ENCODE measurements at places on chromosomes 1 and 21. TPM values are rescaled to one million over a fixed set of nuclear protein-coding genes. Genes with fewer than 3 reads are reported as not detected.

The ERVH48-1 gene
- total RNA-seq: not detected

The MAP7D1 gene
- 114 TPM for total RNA-seq

The PTGFRN gene
- total RNA-seq: 67.5 TPM

The LEFTY1 gene
- not detected for total RNA-seq

The KCNQ4 gene
- total RNA-seq: not detected

The OR2T3 gene
- not detected for total RNA-seq

The AUNIP gene
- total RNA-seq: 4.8 TPM

The FMO1 gene
- 7.8 TPM for total RNA-seq

The PTPN22 gene
- 0.99 TPM for total RNA-seq

The GOLT1A gene
- not detected for total RNA-seq

The HSPB7 gene
- 8.9 TPM for total RNA-seq

The C1orf74 gene
- 2.4 TPM for total RNA-seq

DNA sequence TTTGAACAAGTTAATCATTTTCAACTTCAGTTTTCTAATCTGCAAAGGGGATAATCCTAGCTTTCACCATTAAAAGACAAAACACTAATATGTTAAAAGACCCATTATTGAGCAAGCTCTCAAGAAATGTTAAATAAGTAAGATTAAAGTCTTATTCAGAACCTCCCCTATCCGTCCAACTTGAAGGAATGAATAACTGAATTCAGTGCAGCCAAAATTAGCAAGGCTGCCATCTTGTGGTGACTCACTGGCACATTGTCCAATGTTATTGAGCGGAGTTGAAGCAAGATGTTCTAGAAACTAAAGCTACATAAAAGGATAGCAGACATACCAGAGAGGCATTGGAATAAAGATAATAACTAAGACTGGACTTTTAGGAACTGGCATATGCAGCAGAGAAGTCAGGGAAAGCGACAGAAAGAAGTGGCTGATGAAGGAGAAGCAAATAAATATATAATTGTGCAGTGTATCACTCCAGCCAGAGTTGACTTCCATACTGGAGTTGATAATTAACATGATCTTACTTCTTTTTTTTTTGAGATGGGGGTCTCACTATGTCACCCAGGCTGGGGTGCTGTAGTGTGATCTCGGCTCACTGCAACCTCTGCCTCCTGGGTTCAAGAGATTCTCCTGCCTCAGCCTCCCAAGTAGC, 8.2 kb upstream of the CAP1 start:
- DNase-seq: peak; percentile 86

- no peak for DNase-seq
Measured at GRCh38 chr1:66134004-66134403, 341.3 kb downstream of the PDE4B start.

GRCh38 chr1:1120866-1121591, 5.1 kb upstream of the C1orf159 start:
- no peak for DNase-seq

DNA sequence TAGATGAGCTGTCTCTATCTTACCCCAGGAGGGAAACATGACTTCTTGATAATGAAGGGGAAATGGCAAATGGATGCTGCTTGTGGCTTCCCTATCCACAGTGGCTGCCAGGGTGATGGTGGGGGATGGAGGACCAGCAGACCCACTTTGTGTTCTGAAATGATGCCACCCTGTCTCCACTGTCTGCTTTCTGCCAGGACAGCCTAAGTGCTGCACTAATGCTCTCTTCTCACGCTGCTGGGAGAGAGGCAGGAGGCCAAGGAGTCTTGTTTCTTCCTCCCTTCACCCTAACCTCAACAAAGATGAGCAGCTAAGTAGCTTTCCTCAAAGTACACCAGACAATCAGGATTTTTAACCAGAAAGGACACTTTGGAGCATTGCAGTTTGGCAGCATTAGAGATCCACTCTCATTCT, 36.6 kb downstream of the XCL1 start:
- no peak for DNase-seq

- DNase-seq: no peak
Measured at GRCh38 chr1:67939942-67940341, 106.7 kb upstream of the GNG12 start.

DNA sequence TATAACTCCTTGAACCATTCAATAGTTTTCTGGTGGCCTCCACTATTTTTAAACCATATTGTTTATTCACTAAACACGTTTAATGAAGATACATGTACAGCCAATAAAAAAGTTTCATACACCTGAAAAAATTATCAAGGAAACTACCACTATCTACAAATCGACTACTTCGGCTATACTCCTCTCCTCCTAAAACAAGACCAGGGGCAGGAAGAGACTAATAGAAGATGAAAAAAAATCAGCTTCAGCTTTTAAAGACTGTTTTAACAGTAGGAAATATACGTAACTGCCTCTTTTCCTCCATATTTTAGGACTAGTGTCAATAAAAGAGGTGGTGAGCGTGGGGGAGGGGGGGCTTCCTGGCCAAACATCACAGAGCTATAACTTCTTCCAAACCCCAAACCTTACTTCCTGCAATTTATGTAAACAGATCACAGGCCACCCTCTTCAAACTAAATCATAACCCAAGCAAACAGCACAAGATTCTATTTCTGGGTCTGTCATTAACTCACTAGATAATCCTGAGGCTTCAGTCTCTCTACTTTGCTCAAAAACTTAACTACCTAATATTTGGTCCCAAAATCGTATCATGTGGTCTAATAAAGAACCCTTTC, 15.1 kb downstream of the FOXJ3 start:
- DNase-seq: no peak

- DNase-seq: peak; percentile 69
Measured at GRCh38 chr1:159122005-159122621, 45.5 kb upstream of the AIM2 start.

- DNase-seq: no peak
Measured at GRCh38 chr1:102535829-102536505, 539.2 kb upstream of the OLFM3 start.

DNA sequence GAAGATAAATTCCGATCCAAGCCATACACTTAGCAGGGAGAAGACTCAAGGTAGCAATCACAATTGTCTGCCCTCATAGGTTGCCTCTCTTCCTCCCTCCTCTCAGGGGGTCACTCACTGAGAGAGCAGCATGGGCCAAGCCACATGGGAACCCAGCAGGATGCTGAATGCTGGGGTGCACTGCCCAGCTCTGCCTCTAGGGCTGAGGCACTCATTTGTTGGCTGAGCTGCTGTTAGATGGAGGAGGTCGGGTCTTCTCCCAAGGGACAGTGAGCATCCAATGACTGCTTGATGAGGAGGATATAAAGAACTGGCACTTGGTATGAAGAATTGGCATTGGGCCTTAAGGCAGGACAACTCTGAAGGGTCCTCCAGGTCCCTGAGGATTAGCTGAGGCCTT, 418.8 kb downstream of the SIPA1L2 start:
- no peak for DNase-seq

GRCh38 chr21:36208326-36209013, 51.8 kb downstream of the DOP1B start:
- DNase-seq: no peak

DNA sequence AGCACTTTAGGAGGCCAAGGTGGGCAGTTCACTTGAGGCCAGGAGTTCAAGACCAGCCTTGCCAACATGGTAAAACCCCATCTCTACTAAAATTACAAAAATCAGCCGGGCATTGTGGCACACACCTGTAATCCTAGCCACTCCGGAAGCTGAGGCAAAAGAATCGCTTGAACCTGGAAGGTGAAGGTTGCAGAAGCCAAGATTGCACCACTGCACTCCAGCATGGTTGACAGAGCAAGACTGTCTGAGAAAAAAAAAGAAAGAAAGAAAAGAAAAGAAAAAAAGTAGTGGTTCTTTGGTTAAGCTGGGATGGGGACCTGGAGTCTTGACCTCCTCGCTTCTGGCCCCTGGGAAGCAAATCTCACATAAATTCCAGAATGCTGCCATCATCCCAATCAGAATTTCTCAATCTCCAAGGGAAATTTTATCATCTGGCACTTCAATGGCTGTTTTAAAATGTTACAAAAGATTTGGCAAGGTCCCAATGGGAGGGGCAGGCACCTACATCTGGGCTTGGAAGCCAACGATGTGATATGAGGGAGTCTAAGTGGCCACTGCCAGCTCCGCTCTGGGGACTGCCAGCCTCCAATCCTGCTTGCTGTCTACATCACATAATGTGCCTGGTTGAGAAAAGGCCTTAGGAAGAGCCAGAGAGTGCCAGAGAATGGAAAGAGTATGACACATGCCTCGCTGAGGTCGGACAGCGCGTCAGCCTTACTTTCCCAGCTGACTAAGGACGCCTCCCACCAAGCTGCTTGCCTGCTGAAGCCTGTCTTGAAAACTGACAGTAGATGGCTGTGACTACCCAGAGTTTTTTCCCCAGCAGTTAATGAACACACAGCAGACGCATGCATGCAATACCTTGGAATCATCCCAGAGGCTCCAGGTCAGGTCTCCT, 42.1 kb upstream of the SRP9 start:
- peak; percentile 98 for DNase-seq

DNA sequence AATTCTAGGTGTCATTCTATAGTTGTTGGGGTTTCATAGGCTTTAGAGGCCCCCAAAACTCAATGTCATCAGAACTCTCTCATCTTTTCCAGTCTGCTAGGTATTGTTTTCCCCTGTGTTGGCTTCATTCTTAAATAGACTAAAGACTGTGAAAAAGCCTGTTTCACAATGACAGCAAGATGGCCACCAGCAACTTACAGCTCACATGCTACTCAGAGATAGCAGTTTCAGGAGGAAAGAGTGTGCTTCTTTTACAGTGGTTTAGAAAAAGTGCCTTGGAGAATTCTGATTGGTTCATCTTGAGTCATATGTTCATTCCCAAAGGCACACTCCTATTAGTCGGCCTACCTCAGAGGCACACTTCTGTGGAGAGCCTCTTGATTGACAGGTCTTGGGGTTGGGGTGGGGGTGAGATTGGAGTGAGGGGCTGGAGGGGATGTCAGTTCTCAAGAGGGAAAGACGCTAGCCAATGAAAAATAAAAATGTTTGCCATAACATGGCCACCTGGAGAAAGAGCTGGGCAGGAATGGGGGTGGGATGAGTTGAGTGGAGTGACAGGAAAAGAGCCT, 8.5 kb downstream of the IL23R start:
- no peak for DNase-seq

DNA sequence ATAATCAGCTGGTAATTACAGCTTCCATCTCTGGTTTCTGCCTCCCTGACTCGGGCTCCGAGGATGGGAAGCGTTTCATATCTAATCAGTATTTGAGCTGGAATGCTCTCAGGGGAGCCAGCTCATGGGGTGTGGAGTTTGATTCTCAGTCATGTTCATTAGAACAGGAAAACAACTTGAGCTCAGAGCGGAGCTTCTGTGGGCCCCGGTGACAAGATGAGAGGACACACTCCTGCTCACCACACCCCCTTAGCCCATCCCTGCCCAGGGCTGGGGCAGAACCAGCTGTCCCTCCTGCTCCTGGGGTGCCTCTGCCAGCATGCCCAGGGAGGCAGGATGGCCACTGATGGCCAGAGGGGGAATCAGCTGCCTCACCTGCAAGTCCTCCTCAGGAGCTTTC, 726.0 kb downstream of the PTPRU start:
- peak; percentile 10 for DNase-seq

DNA sequence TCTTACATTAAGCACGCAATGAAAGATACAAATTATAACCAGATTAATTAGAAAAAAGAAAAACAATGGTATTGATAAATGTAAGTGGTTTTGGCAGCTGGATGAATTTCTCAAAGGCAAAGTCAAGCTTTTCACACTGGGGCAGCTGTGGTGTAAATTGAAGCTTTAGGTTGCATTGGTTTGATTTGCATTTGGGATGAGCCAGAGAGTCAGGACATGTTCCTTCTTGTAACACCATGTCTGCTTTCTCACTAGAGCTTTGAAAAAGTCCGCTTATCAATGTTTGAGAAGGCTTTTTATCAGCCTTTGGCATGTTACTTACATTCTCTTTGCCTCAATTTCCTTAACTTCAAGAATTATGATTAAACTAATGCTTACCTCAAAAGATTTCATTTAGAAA, 173.9 kb downstream of the GPATCH2 start:
- no peak for DNase-seq

Data from fibroblast of the aortic adventitia (primary cell).